ENCODE measurements at places on chromosomes 11 and 22.

DNA sequence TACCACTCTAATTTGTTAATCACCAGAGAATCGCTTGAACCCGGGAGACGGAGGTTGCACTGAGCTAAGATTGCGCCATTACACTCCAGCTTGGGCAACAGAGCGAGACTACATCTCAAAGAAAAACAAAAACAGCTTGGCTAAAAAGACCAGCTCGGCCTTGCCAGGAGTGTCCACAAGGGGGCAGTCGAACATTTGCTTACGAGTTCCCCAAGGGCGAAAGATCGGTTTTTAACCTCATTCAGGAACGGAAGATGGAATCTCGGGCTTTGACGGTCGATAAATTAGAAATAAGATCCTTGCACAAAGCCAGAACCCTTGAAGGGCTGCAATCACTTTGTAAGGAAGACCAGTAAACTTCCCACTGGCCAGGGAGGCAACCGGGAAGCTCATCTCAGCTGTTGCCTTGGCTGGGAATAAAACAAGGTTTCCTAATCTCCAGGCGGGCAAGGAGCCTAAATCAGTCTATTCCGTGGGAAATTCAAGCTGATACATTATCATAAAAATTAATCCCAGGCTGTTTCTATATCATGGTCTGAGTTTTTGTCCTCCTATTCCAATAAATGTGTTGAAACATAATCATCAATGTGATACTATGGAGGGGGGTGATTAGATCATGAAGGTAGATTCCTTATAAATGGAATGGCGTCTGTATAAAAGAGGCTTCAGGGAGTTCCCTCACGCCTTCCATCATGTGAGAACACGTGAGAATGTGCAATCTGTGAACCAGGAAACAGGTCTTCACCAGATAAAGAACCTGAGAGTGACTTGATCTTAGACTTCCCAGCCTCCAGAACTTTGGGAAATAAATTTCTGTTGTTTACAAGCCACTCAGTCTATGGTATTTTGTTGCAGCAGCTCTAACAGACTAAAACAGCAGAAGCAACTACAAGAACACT is 14.9 kb upstream of the SLC29A2 start:
- DNase-seq, result peak; percentile 76

GRCh38 chr11:44140805-44141204 is 45.3 kb downstream of the EXT2 start:
- DNase-seq, result no peak

- DNase-seq, result no peak
These were observed 21.5 kb upstream of the NRIP3 start for GRCh38 chr11:9025101-9025850.

DNA sequence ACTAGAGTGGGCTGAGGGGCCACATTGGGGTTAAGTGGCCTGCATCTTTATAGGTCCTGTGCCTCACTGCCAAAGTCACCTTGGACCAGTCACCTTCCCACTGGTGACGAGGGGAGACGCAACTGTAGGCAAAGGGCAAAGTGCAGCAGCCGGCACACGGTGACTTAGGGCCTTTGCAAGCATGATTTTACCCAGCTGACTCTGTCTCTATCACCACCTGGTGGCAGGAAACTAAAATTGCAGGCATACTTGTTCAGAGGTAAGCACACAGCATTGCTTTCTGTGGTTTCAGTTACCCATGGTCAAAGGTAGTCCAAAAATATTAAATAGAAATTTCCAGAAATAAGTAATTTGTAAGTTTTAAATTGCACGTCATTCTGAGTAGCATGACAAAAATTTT is 1164.4 kb downstream of the BRD1 start:
- no peak for DNase-seq

- peak; percentile 35 for DNase-seq
These were observed 1.7 kb upstream of the IGSF22 start for GRCh38 chr11:18727479-18728236.

DNA sequence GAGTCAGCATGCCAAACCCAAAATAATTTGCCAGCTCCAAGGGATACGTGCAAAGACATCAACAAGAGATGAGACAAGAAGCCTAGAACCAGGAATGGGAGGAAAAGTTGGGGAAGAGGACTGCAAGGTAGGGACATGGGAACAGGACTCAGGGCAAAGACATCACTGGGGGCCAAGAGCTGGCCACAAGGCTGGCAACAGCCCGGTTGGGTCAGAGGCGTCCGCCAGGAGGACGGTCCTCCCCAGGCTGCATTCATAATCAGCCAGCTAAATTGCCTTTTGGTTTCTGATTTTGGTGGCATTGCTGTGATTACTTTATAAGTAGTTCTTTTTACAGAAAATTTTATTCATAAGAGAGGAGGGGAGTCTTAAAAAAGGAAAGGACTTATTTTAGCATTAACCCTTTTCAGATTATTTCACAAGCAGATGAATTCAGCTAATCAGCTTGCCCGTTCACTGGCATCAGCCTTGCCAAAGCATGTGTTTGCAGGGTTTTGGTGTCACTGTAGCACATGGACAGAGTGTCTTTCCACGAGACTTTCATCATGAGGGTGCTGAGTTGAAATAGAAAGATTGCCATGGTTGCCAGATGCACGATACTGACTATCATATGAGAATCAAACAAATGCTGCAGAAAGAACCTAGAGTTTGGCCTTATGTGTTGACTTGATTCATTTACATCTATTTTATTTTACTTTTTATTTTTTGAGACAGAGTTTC is 23.2 kb upstream of the NAV2 start:
- DNase-seq, result no peak

DNA sequence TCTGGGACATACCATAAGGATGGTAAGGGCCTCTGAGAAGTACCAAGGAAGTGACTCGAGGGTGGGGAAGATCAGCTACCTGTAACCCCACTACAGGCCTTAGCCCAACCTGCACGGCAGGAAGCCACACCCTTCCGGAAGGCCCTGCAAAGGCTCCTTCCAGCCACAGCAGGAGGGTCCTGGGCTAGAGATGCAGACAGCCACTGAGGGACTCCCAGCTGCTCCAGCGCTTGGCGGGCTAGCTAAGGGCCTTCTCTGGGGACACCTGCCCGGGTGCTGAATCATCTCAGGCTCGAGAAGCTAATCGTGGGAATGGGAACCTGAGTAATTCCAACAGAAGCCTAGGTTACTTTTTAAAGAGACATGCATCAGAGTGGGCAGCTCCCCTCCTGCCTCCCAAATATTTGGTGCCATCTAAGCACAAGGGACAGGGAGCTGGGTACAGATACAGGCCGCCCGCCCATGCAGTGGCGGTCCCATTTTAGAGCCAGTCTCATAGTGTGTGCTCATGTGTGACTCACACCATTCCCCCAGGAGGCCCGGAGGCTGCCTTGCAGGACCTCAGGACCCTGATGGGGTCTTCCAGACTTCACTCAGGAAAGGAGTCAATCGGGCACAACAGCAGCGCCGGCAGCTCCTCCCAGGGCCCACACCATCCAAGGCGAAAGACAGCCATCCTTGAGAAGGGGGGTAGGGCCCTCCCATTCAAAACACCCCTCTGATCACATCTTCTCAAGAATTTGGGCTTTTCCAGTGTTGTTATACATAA is 8.0 kb downstream of the MYH9 start:
- no peak for DNase-seq

DNA sequence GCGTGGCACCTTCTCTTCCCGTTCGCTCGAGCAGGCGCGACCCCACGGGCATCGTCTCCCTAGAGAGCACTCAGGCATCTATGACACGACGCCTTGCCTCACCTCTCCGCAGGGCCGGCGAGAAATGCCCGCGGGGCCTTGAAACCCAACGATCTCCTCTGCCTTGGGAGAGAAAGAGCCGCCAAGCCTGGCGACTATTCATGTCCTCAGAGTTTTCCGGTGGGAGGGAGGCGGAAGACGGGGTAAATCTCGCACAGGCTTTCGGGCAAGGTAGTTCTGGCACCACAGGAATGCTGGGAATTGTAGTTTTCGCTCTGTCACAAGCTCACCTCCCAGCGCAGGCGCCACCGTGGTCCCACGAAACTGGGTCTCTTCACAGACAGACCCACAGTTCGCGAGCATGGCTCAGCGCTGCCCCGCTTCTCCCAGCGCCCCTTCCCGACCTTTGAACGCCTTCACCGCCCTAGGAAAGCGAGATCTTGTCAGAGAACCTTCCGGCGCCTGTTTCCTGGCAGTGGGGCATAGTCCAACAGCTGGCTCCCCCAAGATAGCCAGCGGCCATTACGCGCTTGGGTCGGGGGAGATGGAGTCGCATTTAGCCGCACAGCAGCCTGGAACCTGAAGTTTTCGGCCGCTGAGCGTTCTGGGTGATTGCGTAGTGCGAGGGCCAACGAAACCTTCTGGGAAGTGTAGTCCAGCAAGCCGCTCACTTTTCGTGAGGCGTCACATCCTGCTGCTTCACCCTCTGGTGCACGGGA is at the start of gene CCDC90B:
Gene CCDC90B, minus strand, starts transcription at position 597 of the 758 bp plus-strand sequence. Its CDS starts 395 bp downstream, at position 202.
- peak; percentile 99 for DNase-seq

DNA sequence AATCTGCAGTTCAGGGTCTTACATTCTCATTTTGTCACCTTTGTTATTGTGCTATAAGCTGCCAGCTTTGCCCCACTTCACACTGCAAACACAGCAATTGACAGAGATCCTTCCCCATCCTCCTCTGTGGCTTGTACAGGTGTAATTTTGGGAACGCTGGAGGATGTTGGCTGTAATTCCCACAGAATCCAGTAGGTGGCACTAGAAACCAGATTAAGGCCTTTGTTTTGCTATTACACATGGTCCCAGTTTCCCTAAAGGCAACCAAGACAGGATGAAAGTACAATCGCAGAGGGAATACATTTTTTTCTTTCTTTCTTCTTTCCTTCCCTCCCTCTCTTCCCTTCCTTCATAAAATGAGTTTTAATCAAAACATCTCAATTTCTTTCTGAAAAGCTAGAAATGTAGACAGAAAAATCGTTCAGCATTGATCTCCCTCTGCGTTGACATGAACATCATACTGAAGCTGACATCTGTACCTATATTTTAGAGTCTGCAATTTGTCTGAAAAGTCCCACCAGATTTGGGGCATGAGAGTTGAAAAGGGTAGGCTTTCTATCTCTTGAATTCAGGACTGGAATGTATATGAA is 21.3 kb upstream of the NELL1 start:
- peak; percentile 28 for DNase-seq

GRCh38 chr11:14973621-14974514 is 1.7 kb upstream of the CALCA start:
- DNase-seq, result no peak
